Small intestine (tissue), 16 donors: ENCODE measurements at places on chromosomes 11 and 22.
A peak's percentile ranks its signal among the peaks of the same experiment; 100 is the strongest.

DNA sequence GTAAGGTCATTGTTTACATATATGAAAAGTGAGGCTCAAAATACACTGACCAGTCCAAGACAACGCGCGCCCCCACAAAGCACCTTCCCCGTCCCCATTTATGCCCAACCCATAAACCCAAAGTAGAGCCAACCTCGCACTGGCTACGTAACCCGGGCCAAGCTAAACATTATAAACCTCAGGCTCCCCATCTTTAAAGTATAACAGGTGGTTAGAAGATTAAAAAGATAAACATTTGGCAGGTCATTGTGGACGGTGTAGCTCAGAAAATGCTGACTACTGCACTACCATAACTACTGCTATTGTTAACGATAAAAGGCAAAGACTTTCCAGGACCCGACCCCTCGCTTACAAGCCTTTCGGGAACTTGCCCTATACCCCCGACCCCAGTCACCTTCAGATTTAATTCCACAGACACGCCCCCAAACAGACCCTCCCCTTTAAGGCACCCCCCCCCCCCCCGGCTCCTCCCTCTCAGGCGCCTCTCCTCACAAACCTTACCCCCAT, 470 bp downstream of the NUMA1 start:
- DNase-seq: peak; percentile 43
- H3K27me3 ChIP-seq: no peaks in the 10 kb centered on the region
- peaks cover 11% of the 10 kb centered on the region for H3K36me3 ChIP-seq
- peaks cover 3% of the 10 kb centered on the region for H3K4me1 ChIP-seq
- peak overlapping the region; percentile 73 for H3K4me3 ChIP-seq
- peak overlapping the region; percentile 38 for H3K27ac ChIP-seq

DNA sequence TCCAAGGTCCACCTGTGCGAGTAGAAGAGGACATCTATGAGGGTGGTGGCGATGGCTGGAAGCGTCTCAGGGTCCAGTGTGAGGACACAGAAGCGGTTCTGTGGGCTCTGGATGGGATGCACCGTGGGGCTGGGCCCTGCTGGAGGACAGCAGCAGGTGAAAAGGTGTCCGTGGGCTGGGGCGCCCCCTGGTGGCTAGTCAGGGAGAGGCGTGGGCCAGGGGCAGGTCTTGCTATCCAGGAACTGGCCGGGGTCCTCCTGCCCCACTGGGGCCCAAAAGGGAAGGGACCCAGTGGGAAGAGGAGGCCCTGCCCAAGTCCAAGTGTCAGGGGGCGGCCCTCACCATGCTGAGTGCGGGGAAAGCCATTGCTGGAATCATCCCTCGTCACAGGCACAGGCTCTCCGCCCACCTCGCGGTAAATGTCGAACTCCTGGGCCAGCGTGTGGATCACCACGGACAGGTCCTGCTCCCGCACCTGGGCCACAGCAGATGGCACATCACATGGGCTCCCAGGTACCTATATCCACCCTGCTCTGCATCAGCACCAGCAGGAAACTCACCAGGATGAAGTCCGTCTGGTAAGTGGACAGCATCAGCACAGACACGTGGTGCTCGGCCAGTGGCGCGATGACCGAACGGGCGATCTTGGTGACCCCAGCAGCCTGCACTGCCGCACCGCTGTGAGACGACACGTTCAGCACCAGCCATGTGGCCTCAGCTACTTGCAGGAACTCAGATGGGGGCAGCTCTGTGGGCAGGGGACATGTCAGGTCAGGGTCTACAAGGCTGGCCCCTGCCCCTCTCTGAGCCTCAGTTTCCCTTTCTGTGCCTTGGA, 2.3 kb downstream of the CASTOR1 start:
- H3K4me1 ChIP-seq: no peaks in the 10 kb centered on the region
- no peak overlapping the region for H3K27ac ChIP-seq
- H3K27me3 ChIP-seq: no peaks in the 10 kb centered on the region
- no peaks in the 10 kb centered on the region for H3K36me3 ChIP-seq

DNA sequence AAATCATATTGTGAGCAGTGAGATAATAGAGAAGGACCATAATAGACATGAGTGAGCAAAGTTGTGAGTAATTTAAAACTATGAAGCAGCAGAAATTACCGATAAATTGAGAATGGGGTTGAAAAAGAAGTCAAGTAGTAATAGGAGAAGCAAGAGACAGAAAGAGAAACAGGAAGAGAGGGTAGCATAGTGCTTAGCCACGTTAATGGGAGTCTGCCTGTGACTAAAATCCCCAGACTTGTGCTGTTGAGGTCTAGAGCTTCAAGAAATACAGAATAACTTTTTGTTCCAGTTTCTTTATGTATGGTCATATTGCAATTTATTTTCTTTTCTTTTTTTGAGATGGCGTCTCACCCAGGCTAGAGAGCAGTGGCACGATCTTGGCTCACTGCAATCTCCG, 368.7 kb downstream of the METTL15 start:
- no peaks in the 10 kb centered on the region for H3K4me1 ChIP-seq
- no peaks in the 10 kb centered on the region for H3K36me3 ChIP-seq
- DNase-seq: no peak
- no peaks in the 10 kb centered on the region for H3K27me3 ChIP-seq

DNA sequence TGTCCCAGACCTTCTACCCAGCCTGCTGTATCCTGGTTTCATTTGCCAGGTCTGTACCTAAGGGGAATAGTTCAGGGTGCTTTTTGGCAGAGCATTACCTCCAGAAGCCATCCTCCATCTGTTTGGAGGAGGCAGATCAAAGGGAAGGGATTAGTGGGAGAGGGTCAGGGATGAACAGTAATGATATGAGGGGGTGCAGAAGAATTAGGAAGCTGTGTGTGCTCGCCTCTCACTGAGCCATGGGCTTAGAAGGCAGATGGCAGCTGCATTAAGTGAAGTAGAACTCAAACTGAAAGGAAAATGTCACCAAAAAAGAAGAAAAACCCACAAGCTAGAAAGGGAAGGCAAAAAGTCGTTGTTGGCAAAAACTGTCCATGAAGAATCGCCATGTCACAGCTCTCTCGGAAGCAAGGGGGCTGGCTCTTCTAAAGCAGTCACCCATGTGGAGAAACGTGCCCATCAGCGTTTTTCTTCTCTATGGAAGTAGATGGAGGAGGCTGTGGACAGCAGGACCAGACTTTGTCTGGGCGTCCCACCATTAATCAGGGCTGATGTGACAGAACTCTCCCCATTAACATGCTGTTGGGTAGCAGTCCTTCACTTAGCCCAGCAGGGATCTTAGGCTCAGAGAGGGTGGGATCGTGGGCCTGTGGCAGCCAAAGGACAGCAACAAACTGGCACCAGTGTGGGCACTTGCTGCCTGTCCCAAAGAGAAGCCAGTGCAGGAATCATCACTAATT, 46.8 kb downstream of the CEP164 start:
- H3K36me3 ChIP-seq: peaks cover 75% of the 10 kb centered on the region
- H3K4me1 ChIP-seq: no peaks in the 10 kb centered on the region
- H3K4me3 ChIP-seq: no peak overlapping the region
- DNase-seq: no peak

DNA sequence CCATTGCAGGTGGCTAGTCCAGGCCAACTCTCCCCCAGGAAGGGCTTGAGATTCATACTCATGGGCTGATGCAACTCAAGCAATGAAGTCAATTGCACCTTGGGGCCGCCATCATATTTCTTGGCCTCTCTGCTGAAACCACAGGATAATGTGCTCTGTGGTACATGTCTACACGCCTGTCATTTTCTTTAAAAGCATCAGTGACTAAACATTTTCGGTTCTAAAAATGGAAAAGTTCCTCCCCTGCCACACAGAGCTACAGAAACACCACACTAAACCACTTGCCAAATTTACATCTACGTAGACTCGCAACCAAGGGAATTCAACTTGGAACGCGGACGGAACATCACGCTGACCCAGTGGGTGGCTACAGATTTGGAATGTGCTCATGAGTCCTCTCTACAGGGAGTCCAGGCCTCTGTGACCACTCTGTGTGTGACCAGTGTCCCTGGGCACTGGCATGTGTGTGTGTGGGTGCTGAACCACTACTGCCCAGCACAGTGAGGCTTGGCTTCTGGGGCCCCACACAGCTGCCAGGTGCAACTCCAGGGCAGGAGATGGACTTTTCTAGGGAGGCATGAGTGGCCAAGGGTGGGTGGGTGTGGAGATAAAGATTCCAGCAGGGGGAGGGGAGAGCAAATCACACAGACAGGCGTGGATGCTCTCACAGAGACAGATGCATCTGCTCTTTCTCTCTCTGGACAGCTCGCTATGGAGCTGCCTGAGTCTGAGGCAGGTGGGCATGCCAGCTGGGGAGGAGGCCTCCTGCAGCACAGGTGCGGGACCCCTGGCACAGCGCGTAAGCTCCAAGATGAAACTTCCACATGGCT, 261.9 kb downstream of the CTTN start:
- no peaks in the 10 kb centered on the region for H3K27me3 ChIP-seq
- DNase-seq: no peak
- H3K36me3 ChIP-seq: no peaks in the 10 kb centered on the region

DNA sequence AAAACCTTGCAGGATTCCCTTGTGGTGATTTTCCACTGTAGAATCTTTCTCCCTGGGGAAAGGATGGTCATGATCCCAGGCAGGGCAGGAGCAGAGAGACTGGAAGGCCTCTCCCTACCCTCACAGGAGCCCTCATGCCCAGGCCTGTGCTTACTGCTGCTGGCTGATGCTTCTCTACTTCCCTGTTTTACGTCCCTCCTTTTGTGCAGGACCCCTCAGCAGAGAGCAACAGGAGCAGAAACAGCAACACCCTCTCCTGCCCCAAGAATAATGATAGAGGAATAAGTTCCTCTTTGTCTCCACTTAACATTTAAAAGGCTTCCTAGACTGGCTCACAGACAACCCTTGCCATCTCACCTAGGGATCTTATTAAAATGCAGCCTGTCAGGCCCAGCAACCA, 3.6 kb downstream of the ISX start:
- H3K4me1 ChIP-seq: no peaks in the 10 kb centered on the region
- DNase-seq: no peak
- H3K27me3 ChIP-seq: no peaks in the 10 kb centered on the region

DNA sequence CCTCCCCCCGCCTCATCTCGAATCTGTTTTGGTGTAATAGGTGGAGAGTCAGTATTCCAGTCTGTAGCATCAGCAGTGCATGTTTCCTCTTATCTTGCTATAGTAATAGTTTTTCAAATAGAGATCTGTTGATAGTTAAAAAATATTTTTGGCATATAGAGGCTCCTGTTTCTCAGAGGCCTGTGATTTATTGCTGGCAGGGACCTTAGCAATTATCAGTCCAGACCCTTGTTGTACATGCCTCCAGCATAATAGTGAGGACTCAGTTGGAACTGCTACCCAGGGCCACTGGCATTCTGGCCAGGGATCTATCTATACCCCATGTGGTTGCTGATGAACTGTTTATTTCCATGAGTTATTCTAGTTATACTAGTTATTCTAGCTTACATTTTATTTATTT, 52.6 kb downstream of the SPECC1L start:
- no peaks in the 10 kb centered on the region for H3K4me1 ChIP-seq
- H3K27me3 ChIP-seq: no peaks in the 10 kb centered on the region
- no peak overlapping the region for H3K27ac ChIP-seq

- no peak overlapping the region for H3K27ac ChIP-seq
- H3K36me3 ChIP-seq: peaks cover 14% of the 10 kb centered on the region
- no peaks in the 10 kb centered on the region for H3K27me3 ChIP-seq
- DNase-seq: no peak
- H3K4me1 ChIP-seq: peaks cover 62% of the 10 kb centered on the region
Observed at GRCh38 chr22:31614781-31615490, 47.1 kb downstream of the PISD start.

GRCh38 chr11:94153320-94153719, 24.7 kb downstream of the PANX1 start:
- H3K27ac ChIP-seq: no peak overlapping the region
- H3K4me3 ChIP-seq: no peak overlapping the region
- no peaks in the 10 kb centered on the region for H3K27me3 ChIP-seq
- peak; percentile 29 for DNase-seq
- no peaks in the 10 kb centered on the region for H3K36me3 ChIP-seq

DNA sequence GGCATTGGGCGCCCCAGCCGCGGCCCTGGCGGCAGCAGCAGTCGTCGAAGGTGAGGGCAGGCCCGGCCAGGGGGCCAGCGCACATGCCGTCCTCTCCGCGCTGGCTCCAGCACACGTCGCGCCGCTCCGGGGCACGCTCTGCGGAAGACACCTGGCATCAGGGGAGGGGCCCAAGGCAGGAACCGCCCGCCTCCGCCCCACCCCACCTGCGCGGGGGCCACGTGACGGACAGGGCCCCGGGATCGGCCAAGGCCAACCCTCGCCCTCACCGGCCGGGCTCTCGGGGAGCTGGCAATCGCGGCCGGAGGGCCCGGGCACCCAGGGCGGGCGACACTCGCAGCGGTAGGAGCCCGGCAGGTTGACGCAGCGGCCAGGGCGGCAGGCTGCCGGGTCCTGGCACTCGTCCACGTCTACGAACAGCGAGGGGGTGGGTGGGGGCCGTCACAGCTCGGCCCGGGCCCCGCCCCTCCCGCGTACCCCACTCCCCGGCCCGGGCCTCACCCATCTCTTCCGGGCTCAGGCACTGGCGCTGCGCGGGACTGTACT, 14.9 kb downstream of the SCYL1 start:
- peak overlapping the region; percentile 91 for H3K27ac ChIP-seq
- no peaks in the 10 kb centered on the region for H3K27me3 ChIP-seq

- H3K27ac ChIP-seq: peak overlapping the region; percentile 15
- H3K4me1 ChIP-seq: no peaks in the 10 kb centered on the region
- peaks cover 66% of the 10 kb centered on the region for H3K36me3 ChIP-seq
- no peaks in the 10 kb centered on the region for H3K27me3 ChIP-seq
- DNase-seq: peak; percentile 47
Observed at GRCh38 chr11:65851083-65851579, 6.8 kb downstream of the CFL1 start.

DNA sequence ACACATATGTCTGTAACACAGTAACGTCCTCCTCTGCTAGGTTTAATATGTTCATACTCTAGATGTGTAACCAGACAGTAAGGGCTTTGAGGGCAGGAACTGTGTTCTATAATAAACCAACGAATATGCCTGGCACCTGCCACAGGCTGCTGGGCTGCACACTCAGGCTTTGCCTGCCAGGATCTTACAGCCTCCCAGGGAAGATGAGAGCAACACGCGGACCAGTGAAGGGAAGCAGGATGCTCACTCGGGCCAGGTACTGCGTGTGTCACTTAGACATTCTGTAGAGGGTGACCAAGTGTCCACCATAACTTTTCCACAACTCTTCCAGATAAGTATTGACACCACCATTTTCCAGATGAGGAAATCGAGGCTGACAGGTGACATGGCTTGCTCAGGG, 21.7 kb upstream of the BAIAP2L2 start:
- no peak overlapping the region for H3K27ac ChIP-seq
- H3K4me1 ChIP-seq: no peaks in the 10 kb centered on the region
- H3K4me3 ChIP-seq: no peak overlapping the region
- no peak for DNase-seq
- no peaks in the 10 kb centered on the region for H3K27me3 ChIP-seq
- peaks cover 82% of the 10 kb centered on the region for H3K36me3 ChIP-seq

GRCh38 chr11:110098645-110099044, 5.5 kb downstream of the ZC3H12C start:
- H3K27me3 ChIP-seq: no peaks in the 10 kb centered on the region
- no peak for DNase-seq
- H3K27ac ChIP-seq: no peak overlapping the region
- H3K36me3 ChIP-seq: no peaks in the 10 kb centered on the region
- H3K4me1 ChIP-seq: no peaks in the 10 kb centered on the region
- H3K4me3 ChIP-seq: no peak overlapping the region
